ENCODE measurements at places on chromosomes 11 and 22.

- peak; percentile 21 for DNase-seq
These were observed 929.9 kb downstream of the NTM start for GRCh38 chr11:132300283-132300682.

- DNase-seq: no peak
These were observed 74.7 kb downstream of the ST14 start for GRCh38 chr11:130234315-130234714.

- DNase-seq: peak; percentile 97
These were observed 57.4 kb downstream of the JAM3 start for GRCh38 chr11:134126217-134126822.

GRCh38 chr11:34203377-34203871 is 98.0 kb downstream of the NAT10 start:
- no peak for DNase-seq

GRCh38 chr11:120494595-120494994 is 17.0 kb upstream of the GRIK4 start:
- no peak for DNase-seq

GRCh38 chr11:126485986-126486635 is 130.6 kb downstream of the ST3GAL4 start:
- no peak for DNase-seq

DNA sequence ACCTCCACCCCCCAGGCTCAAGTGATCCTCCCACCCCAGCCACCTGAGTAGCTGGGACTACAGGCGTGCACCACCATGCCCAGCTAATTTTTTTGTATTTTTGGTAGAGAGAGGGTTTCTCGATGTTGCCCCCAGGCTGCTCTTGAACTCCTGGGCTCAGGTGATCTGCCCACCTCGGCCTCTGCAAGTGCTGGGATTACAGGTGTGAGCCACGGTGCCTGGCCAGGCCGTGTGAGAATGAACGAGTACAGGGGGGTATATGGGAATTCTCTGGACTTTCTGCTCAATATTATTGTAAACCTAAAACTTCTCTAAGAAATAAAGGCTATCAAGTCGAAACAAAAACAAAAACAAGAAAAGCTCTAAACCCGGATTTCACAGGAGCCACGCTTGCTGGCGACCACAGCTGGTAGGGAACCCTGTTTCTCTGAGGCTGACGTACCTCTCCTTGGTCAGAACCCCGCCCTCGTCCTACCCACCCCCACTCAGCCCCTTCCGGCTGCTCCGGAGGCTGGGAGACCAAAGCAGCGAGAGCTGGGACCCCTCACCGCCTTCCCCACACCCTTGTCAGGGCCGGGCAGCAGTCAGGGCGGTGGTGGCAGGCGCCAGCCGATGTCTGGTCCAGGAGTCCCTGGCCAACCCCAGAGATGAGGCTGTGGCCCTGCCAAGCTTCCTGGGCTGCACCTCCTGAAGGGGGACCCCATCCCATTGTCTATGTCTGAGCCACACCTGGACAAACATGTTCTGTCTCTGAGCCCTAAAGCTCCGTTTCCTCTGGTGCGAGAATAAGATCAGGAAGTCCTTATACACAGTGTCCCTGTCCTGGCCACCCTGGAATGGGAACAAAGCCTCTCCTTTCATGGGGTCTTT is 52.1 kb downstream of the LINC01488 start:
- no peak for DNase-seq

GRCh38 chr11:2315395-2316168 is 13.8 kb downstream of the TSPAN32 start:
- no peak for DNase-seq

DNA sequence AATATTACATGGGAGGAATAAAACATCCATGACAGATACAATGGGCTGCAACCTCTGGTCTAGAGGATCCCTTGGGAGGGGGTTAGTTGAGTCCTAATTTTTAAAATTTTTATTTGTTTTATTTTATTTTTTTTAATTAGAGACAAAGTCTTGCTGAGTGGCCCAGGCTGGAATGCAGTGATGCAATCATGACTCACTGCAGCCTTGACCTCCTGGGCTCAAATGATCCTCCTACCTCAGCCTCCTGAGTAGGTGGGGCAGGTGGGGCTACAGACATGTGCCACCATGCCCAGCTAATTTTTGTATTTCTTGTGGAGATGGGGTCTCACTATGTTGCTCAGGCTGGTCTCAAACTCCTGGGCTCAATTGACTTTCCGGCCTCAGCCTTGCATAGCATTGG is 43.1 kb downstream of the FDX1 start:
- DNase-seq: peak; percentile 34

GRCh38 chr11:28318871-28319270 is 210.7 kb downstream of the METTL15 start:
- DNase-seq: no peak

- DNase-seq: no peak
These were observed 3.7 kb upstream of the TMEM109 start for GRCh38 chr11:60910281-60910687.

- DNase-seq: no peak
These were observed 9.1 kb upstream of the ZNF74 start for GRCh38 chr22:20384865-20385264.

GRCh38 chr11:61775606-61776554 is 16.5 kb downstream of the TMEM258 start:
- no peak for DNase-seq

DNA sequence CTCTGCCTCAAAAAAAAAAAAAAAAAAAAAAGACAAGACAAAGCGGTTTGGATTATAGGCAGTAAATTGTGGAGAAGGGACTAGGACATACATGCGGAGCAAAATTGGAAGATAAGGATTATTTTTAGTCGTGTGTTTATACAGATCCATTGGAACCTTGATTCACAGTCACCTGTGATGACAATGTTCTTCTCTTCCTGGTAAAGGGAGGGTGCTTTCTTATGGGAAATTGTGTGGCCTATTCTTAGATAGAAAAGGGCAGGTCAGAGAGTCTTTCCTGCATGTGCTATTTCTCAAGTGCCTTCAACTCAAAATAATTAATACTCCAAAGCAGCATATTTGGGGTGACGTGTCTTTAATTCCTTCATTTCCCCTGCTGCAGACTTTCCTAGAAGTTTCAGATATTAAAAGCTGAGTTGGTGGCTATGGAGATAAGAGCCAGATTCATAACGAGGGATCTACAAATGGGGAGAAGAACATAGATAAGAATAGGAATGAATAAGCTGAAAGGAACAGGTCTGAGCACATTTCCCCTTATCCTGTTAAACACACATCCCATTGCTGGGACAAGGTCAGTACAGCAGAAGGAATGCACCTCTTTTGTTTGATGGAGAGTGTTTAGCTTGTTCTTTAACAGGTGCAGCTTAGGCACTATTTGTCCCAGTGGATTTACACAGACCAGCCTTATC is 22.5 kb downstream of the GSTT2B start:
- no peak for DNase-seq

GRCh38 chr22:31177420-31178162 is 17.6 kb downstream of the RNF185 start:
- DNase-seq: peak; percentile 98
